ENCODE measurements at places on chromosomes 1 and 21.

DNA sequence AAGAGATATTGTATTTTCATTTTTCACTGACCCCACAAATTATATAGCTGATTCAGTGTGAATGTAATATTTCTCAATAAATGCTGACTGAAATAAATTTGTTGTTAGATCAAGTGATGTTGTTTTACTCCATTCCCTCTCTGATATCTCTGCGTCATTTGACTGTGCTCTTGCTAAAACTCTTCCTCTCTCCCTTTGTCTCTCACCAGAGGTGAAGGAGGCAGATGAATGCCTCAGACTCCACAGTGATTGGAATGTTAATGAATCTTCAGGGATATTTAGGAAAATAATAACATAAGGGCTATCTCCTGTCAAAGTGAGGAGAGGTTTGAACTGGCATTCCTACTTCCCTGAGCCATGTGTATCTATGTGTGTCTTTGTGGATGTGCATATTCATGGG is 3.7 kb downstream of the CD1E start:
- DNase-seq: no peak

DNA sequence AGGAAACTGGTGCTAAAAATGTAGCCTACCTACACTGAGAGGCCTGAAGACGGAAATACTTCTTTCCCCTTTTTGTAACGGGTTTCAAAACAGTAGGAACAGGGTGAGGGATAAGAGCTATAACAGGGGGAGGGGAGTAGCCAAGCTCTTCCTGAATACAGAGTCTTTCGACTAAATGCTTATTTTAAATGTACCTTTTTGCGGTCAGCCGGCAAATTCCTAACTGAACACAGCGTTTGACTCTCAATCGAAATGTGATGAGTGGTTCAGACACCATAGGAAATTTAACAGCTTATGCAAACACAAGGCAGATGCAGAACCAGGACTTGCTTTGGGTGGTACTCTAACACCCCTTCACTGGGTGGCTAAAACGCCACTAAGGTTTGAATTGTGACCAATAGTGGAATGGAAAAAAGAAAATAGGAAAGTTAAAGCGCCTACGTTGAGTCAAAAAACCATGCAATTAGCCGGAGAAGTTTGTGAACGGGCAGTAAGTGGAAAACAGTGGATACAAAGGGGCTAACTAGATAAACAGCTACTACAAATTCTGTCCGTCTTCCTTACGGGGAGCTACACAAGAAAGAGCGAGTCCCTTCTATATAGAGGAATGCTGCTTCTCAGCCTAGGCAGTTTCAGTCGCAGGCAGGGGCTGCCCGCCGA is 1.7 kb downstream of the EGLN1 start:
- DNase-seq: no peak

- DNase-seq: no peak
Measured at GRCh38 chr1:22557341-22557950, 5.8 kb upstream of the EPHA8 start.

- DNase-seq: no peak
Measured at GRCh38 chr1:236853921-236854604, 59.0 kb downstream of the MTR start.

DNA sequence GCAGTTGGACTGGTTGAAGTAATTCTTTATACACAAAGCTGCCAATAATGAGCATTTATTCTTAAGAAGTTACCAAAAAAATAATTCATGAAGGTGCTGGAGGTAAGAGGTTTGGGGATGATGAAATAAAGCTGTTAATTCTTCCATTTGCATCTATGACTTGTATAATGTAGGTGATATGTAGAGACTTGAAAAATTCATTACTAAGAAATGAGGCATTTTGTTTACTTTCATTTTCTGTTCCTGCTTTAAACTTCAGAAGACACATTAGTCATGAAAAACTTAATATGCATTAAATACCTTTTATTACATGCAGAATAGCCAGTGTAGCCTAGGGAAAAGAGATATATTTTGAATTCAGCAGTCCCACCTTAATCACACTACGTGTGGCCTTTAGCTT is 214.2 kb downstream of the SLC44A5 start:
- DNase-seq: no peak

DNA sequence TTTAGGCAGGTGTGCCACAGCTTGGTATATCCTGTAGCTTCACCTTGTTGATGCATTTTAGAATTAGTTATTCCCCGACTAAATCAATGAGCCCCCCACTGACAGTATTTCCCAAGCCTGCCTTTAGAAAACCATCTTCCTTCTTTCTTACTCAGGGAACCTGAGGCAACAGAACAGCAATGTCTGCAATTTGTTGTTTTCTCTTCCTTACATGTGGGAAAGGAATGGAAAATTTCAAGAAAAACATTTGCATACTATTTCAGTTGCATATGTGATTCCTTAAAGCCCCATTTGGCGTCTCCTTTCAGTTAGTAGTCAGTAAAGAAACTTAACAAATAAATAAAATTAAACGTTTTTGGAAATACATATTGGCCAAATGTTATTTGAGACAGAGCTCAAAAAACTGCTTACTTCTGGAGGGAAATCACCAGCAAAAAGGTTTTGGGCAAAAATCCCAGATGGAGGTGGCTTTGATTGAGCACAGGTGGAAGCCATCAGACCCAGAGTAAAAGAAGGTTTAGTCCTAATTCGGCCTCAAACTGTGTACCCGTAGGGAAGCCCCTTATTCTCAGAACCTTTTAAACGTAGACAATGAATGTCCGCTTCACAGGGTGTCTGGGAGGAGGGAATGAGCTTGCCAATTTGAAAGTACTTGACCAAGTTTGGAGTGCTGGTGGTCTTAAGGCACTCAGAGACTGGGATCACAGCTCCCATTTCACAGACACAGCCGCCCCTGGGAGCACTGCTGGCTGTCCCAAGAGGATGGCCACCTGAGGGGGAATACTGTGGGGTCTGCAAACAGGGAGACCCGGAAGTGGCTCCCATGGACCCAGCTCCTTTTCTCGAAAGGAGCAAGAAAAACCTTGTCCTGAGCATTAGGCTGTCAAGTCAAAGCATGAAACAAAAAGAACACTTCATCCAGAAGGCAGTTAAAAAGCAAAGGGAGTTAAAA is 9.4 kb downstream of the LHX4 start:
- DNase-seq: no peak

- DNase-seq: no peak
Measured at GRCh38 chr1:5617179-5617520, 375.1 kb downstream of the NPHP4 start.

- DNase-seq: peak; percentile 86
Measured at GRCh38 chr1:41739061-41739955, 179.4 kb downstream of the HIVEP3 start.

DNA sequence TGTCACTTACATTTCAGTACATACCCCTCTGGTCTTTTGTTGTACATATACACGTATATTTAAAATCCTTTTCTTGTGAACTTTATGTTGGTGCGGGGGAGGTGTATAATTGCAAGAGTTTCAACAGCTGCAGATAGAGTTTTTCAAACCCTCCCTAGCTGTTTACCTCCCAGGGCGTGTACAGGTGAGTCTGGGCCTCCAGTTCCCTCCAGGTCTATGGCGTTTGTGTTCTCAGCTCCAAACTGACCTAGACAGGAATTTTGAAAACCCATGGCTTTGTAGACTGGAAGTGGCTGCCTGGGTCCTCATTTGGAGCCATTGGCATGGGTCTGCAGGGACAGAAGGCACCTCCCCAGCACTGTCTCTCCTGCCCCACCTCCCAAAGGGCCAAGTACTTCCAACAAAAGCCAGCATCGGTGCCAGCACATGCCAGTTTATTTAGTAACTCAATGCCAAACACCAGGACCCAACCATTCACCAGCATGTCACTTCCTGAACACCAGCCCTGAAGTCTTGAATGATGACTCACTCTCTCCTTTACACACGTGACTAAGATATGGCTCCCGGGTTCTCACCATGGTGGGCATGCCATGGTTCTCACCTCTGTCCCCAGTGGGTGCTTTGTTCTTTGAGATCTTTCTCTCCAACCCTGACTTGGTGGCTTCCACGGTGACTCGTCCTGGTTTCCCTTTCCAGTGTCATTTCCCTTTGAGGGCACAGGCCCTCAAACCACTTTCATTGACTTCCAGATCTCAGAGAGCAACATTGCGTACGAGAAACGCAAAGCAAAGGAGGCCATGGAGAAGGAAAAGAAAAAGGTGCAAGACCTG is 57.3 kb upstream of the EFHD2 start:
- no peak for DNase-seq

- DNase-seq: no peak
Measured at GRCh38 chr1:207578796-207579435, 66.0 kb upstream of the CR1L start.

DNA sequence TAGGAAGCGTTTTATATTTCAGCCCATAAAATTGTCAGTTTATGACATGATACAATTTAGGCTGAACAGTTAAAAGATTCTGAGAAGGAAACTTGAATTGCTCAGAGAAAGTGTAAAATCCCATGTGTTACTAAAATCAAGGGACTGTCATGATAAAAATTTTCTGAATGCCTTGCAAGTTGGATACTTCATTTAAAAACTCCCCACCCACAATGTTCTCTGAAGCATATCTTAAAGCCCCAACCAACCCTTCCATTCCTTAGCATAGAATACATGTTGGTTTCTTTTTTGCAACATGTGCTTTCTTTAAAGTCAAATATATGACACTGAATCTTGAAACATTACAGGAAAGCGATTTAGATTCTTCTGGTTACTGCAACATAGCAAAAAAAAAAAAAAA is 97.4 kb downstream of the MRPL39 start:
- DNase-seq: no peak

GRCh38 chr1:34060901-34061415 is 104.1 kb downstream of the CSMD2 start:
- no peak for DNase-seq

- DNase-seq: no peak
Measured at GRCh38 chr1:202112859-202113689, 9.6 kb upstream of the GPR37L1 start.

- no peak for DNase-seq
Measured at GRCh38 chr1:67749844-67750690, 65.1 kb downstream of the GADD45A start.

DNA sequence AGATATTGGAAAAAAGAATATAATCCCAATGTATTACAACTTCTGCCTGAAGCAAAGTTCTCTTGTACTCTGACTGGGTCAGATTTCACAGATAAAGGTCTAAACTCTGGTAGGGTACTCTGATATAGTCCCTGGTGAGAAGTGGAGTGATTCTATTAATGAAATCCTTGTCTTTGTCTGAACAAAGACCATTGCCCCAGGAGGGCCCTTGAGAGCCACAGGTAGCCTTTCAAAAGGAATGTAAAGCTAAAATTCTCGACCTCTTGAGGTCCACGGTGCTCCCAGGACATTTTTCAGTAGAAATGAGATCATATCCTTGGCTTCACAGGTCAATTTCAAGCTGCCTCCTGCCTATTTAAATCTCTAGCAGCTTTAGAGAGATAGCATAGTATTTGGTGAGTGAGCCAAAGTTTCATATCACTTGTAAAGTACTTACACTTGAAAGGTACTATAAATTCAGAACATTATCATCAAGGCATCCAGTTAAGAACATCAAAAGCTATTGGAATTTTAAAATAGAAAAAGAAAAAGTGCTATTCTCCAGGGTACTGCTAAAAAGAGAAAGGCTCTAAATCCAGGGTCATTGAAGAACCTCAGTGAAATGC is 10.1 kb downstream of the TNNI3K start:
- no peak for DNase-seq

DNA sequence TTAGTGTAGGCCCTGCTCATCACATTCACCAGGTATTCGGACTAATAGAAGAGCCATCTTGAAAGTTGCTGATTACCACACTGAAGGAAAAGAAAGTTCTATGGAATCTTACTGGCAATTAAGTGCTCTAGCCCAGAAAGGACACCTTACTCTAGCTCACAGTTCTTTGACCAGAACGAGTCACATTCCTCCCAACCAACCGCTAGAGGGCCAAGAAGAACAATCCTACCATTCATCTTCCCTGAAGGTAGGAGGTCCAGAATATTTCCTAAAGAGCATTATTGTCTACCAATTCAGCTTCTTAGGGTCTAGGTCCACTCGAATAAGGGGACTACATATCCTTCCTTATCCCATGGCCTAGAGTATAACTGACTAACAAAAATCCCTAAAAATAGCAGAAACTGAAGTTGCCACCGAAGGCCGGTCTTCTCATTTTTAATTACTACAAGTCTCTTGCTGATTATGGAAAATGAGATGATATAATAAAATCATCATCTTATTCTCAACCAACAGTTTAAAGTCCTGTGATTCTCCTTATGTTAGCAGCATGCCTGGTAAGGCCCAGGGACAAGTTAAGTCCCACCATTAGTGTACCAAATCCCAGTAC is 2.7 kb upstream of the FMO1 start:
- peak; percentile 75 for DNase-seq

GRCh38 chr1:247371801-247372259 is 40.2 kb upstream of the ZNF496 start:
- DNase-seq: no peak

- no peak for DNase-seq
Measured at GRCh38 chr1:43689289-43689688, 18.0 kb upstream of the ST3GAL3 start.

GRCh38 chr1:53295295-53295694 is 32.6 kb downstream of the LRP8 start:
- no peak for DNase-seq

- no peak for DNase-seq
Measured at GRCh38 chr1:7104339-7104738, 319.1 kb downstream of the CAMTA1 start.

DNA sequence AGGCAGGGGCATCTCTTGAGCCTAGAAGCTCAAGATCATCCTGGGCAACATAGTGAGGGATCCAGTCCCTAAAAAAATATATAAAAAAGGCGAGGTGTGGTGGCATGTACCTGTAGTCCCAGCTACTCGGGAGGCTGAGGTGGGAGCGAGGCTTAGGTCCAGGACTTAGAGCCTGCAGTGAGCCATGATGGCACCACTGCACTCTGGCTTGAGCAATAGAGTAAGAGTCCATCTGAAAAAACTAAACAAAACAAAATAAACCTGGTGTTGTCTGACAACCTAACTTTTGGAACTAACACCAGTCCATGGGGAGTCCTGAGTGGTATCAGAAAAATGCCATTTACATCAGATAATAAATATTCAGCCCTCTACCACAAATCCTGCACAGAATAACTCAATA is 110.1 kb upstream of the NRIP1 start:
- no peak for DNase-seq

DNA sequence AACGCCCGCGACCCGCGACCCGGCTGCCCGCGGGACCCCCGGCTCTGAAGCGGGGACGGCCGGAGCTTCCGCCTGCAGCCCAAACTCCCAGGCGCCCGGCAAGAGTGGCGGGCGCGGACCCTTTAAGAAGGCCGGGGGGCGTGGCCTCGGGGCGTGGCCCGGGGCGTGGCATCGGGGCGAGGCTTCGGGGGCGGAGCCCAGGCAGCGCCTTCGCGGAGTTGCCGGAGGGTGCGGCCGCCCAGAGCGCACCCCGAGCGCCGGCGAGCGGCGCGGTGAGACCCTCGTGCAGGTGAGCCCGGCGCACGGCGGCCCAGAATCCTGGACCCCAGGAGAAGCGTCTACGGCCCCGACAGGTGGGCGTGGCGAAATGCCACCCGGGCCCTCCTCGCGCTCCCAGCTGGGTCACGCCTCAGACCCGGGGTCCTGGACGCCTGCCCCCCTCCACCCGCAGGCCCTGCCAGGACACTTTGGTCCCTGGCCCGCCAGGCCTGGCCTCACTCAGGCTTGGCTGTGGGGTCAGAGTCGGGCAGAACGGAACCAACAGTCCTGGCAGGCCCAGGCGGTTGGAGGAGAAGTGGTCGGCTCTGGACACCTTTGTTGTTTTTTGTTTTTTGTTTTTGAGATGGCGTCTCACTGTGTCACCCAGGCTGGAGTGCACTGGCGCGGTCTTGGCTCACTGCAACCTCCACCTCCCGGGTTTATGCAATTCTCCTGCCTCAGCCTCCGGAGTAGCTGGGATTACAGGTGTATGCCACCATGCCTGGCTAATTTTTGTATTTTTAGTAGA is 14.4 kb downstream of the RNF223 start:
- peak; percentile 50 for DNase-seq

GRCh38 chr1:175218786-175219434 is 26.3 kb upstream of the KIAA0040 start:
- DNase-seq: no peak
